ENCODE measurements at places on chromosomes 4 and X. TPM values are rescaled to one million over a fixed set of nuclear protein-coding genes. Genes with fewer than 3 reads are reported as not detected.

PABPC1L2B gene
- not detected for total RNA-seq

IL21 gene
- total RNA-seq: not detected

TMEM144 gene
- total RNA-seq: 4.3 TPM

GYPA gene
- total RNA-seq: not detected

FAT4 gene
- total RNA-seq: 16.6 TPM

CCKAR gene
- not detected for total RNA-seq

CENPE gene
- 30.6 TPM for total RNA-seq

VEGFC gene
- 59.7 TPM for total RNA-seq

C1QTNF7 gene
- total RNA-seq: 0.22 TPM

COMMD8 gene
- 37.1 TPM for total RNA-seq

ETDB gene
- total RNA-seq: not detected

GC gene
- not detected for total RNA-seq

SMIM10 gene
- total RNA-seq: 3.7 TPM

TBC1D8B gene
- total RNA-seq: 10.6 TPM

SPOCK3 gene
- total RNA-seq: not detected

FAM149A gene
- total RNA-seq: 2.4 TPM

TIGD4 gene
- total RNA-seq: not detected

KLKB1 gene
- not detected for total RNA-seq

NLGN3 gene
- 0.22 TPM for total RNA-seq

PAGE1 gene
- total RNA-seq: not detected

ATOH1 gene
- total RNA-seq: not detected

SASH3 gene
- not detected for total RNA-seq

UGT2B17 gene
- not detected for total RNA-seq

SPANXA2 gene
- total RNA-seq: not detected

MAGEA2 gene
- total RNA-seq: not detected

GRIA3 gene
- 0.22 TPM for total RNA-seq

PPEF1 gene
- not detected for total RNA-seq

ENOPH1 gene
- total RNA-seq: 41.7 TPM

WNK3 gene
- total RNA-seq: 0.29 TPM

GPR82 gene
- total RNA-seq: not detected

NAP1L3 gene
- total RNA-seq: 0.22 TPM

PDLIM5 gene
- total RNA-seq: 283 TPM
